DMS53 (cell line): ENCODE measurements at places on chromosomes 11 and 22.

- no peak for DNase-seq
These were observed 63.8 kb upstream of the APOA1 start for GRCh38 chr11:116901211-116901610.

GRCh38 chr11:74427384-74427886 lies 29.2 kb upstream of the PGM2L1 start:
- DNase-seq, result no peak

GRCh38 chr11:7673724-7674434 lies 579 bp upstream of the CYB5R2 start:
- peak; percentile 68 for DNase-seq

- no peak for DNase-seq
These were observed 69.2 kb upstream of the CCDC90B start for GRCh38 chr11:83355391-83355790.

DNA sequence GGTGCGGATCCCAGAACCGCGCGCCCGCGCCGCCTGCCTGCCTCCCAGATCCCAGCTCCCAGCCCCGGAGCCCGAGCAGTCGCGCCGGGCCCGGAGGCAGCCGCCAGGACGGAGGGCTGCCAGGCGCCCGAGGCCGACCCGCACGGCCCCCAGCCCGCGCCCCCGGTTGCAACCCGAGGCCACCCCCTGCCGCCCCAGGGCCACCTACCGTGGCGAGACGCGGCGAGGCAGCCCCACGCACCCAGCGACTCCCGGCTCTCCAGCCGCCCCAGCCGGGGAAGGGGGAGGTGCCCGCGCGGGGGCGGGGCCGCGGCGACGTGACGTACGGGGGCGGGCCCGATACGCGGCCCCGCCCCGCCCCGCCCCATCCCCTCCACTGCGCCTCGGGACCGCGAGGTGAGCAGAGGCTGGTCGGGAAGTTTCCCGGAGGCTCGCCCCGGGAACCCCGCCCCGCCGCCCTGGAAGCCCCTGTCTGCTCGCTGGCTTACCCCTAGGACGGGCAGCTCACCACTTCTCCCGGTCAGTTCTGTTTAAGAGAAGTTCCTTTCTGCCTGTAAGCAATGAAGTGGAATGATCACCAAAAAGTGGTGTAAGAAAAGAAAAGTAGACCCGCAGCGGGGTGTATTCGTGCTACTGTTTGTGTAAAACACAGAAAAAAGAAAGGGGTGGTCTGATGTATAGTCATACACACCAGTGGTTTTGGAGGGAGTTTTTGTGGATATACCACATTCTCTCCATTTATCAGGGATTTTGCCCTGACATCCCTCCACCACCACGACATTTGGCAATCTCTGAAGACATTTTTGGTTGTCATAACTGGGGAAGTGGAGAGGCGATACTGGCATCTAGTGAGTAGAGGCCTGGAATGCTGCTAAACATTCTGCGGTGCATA lies at the start of gene TPST2:
Gene TPST2 (minus strand): TSS at position 288 of the 892 bp plus-strand sequence. CDS start 48,502 bp downstream, outside the sequence.
- DNase-seq, result peak; percentile 73

DNA sequence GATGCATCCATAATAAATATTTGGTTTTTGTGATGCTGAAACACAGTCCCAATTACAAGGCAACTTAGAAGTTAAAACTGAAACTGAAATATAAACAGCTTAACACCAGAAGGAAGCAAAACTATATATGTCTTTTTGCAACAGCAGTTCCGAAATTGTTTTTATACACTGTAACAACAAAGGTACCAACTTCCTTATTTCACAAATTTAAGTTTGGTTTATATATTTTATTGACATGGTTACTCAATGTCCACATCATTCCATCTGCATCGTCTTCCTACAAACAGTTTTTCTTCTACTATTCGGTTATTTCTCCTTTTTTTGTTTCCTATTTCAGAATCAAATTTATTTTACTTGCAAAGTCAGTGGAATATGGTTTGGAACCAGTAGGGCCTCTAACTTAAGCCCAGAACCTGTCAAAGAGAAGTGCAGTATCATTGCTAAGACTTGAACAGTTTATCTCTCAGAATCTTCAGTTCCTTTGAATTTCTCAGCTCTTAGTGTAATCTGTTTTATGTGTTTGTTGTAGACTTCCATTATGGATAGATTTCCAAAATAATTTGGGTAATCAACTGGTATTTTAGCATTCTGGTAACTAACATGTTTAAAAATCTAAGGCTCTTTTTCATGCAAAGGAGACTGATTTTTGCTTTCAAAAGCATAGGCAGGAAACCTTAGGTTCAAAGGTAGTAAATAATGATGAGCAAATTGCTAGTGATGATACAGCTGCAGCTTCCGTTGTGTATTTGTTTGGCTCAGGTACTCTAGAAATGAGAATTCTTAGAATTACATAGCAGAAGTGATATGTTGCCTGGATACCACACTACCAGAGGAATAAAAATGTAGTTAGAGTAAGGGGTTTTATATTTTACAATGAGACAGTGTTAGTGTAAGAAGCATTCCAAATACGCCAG lies 8.2 kb upstream of the HSPA8 start:
- peak; percentile 82 for DNase-seq

DNA sequence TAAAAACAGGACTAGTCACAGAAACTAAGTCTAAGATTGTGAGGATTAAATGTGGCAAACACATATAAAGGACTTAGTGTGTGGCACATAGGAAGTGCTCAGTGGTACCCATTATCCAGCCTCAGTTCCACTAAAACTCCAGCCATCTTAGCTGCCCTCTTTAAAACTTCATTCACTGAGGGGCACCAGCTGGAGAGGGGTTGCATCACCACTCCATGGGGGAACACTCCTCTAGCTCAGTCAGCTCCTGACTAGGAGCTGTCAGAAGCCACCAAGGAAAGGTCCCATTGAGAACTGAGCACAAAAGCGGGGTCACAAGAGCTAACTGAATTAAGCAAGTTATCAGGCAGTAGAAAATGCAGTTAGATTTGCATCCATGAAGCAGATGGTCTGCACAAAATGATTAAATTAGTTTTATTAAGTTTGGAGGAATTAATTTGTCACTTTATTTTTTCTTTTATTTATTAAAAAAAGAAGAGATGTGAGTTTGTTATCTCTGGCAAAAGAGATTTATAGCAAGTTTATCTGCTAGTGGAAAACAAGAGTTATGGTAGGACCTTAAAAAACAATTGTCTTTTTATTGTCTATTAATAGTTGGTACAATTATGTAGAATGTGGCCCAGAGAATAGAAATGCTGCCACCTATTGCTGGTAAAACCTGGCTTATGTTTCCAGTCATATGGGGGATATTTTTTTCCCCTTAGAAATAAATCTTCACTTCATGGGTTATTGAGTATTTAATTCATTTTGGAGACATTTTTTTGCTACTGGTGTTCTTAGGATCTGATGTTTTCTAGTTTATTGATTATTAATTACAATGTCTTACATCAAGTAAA lies 95.7 kb downstream of the NAV2 start:
- DNase-seq, result peak; percentile 28

- DNase-seq, result peak; percentile 16
These were observed 56.7 kb upstream of the PTPRJ start for GRCh38 chr11:47923667-47924066.

DNA sequence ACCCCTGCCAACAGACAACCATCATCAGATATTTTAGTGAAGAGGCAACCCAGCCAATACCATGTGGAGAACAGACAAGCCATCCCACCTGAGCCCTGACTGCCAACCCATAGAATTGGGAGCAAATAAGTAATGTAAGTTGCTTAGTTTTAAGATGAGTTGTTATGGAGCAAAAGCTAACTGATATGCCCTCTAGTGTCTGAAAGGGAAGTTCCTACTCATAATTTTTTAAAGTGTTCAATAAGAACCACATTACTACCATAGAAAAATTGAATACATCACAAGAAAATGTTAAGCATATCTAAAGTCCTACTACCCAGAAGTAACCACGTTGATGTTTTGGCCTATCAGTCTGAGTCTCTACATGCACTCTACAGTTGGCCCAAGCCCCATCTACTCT lies 50.8 kb upstream of the SLC36A4 start:
- peak; percentile 48 for DNase-seq

- DNase-seq, result no peak
These were observed 800.9 kb upstream of the CHORDC1 start for GRCh38 chr11:91023731-91024130.

DNA sequence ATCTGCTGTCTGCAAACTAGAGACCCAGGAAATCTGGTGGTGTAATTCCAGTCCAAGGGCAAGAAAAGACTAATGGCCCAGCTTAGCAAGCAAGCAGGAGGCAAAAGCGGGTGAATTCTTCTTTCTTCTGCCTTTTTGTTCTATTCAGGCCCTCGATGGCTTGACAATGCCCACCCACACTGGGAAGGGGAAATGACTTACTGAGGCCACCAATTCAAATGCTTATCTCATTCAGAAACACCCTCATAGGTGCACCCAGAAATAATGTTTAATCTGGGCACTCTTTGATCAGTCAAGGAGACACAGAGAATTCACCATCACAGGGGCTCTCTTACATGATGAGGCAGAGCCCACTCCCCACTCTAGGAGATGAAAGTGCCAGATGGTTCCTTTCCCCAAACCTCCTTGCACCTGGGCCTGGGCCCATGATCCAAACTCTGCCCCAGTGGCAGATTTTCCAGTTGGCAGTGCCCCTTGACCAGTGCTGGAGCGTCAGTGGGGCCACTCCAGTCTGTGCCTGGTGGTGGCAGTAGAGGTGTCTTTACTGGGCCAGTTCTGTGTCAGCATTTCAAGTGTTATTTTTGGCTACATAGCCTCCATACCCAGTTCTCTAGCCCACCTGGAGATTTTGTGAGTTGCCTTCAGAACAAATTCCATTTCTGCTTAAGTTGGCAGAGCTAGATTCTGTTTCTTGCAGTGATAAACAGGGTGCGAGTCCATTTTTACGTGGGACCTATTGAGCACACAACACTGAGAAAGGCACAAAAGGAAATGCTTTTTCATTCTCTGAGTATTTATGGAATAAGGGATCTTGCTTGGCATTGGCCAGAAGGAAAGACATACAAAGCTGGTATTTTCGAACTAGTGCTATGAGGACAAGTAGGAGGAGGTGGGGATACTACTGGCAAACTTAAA lies 7.5 kb downstream of the ELMOD1 start:
- DNase-seq, result peak; percentile 51

GRCh38 chr11:84686716-84687115 lies 940.4 kb downstream of the DLG2 start:
- no peak for DNase-seq

DNA sequence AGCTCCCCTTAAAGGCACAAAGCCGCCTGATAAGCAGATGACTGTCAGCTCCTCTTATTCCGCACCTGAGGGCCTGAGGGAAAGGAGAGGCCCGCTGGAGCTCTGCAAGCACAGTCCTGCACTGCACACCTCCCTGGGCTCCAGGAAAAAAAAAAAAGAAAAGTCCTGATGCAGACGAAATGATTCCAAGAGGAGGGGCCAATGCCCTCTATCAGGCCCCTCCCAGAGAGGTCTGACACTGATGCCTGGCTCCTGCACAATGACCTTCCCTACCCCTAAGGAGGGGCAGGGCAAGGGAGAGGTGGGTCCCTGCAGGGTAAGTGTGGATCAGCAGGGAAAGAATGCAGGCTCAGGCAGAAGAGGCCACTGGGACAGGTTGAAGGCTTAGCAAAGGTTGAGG lies 572.7 kb downstream of the SOX6 start:
- no peak for DNase-seq

- no peak for DNase-seq
These were observed 3.3 kb downstream of the PELI3 start for GRCh38 chr11:66470015-66470414.

DNA sequence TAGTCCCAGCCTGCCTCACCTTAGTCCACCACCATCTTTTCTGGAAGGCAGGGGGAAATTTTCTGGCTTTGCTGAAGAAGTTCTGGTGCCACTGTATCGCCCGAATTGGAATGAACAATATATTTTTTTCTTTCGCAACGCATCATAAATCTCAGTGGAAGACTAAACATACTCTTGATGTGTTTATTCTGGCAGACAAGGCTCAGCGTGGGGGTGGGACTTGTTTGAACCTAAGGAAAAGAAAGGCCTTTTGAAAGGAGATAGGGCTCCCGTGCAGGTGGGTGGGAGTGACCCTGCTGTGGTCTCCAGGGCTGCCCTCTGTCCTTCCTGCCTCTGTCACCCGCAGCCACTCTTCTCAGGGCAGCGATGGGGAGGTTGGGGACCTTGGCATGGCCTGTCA lies 42.5 kb downstream of the CD82 start:
- no peak for DNase-seq

DNA sequence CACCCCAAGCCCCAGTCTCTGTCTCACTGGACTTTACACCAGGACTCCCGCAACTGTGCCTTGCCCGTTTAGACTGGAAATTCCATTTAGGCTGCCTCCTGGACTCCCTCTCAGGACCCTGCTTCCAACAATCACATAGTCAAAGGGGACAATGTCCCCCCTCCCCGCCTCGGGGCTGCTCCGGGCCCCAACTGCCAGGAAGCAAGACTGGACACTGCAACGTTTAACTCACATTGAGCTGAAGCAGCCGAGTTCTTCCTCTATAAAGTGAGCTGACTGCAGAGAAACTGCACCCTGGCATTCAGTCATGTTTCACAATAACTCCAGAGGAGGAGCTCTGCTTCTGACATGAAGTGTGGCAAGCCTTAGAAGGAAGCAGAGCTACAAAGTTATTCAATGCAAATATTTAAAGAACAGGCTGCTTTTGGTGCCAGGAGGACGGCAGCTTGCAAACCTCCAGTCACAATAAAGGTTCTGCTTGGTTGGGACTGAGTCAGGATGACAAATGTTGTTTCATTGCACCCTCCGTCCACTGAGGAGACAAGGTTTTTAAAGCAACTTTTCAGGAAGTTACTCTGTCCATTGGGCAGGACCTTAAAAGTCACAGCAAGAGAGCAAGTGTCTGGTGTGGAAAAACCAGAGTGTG lies 19.9 kb downstream of the PACSIN2 start:
- peak; percentile 71 for DNase-seq

GRCh38 chr22:45291061-45291930 lies 6.5 kb downstream of the UPK3A start:
- DNase-seq, result no peak

DNA sequence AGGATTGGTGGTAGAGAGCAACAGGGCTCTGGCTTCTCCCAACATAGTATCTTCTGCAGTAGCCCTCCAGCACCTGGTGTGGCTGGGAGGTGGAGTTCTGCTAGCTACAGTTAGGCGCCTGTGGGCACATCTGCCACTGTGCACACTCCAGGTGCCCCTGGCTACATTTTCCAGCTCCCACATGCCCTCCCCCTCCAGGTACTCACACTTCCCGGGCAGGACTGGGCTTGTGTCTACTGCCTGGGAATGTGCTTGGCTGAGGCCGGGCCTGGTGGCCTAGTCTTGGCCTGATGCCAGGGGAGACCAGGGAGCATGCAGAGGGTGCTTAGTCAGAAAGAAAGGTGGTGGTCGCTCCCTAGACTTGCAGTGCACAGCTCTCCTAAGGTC lies 15.8 kb downstream of the PHLDB1 start:
- peak; percentile 93 for DNase-seq

DNA sequence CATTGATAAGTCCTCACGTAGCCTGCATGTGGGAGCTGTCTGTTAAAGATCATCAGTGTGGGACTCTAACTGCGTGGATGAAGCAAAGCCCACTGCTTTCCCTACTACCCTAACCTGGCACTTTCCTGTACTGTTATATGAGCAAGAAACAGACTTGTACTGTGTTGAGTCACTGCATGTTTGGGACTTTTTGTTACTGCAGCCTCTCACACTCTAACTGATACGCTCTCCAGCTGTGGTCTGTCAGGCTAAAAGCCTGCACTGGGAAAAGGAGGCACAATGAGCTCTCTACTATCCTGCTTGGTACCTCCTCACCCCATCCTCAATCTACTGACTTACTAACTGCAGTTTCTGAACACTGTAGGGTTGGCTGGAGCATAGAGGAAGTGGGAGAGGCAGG lies 93.7 kb upstream of the PLET1 start:
- DNase-seq, result no peak
